CD8-positive, alpha-beta T cell (primary cell): ENCODE measurements at places on chromosomes 13 and 19.

GRCh38 chr19:29798774-29799497, 12.9 kb upstream of the CCNE1 start:
- no peak for DNase-seq

GRCh38 chr13:98890186-98890585, 87.7 kb downstream of the DOCK9 start:
- DNase-seq: no peak

DNA sequence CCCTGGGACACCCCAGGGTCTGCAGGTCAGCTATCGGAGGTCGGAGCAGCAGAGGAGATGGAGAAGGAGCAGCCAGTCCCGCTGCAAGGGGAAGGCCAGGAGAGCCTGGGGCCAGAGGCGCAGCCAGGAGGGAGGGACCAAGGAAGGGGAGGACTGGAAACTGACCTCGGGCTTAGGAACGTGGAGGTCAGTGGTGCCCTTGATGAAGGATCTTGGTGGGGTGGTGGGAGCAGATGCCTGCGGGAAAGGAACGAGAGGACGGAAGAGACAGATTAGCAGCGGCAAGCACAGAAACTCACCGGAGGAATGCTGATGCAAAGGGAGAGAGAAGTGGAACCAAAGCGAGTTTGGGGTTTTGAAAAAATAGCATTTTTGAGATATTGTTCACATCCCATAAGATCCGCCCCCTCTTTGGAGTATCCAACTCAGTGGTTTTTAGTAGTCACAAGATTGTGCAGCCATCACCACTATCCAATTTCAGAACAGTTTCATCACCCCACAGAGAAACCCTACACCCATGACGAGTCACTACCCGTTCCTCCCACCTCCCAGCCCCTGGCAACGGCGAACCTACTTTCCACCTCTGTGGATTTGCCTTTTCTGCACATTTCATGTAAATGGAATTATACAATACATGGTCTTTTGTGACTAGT, 22.1 kb downstream of the PLEKHF1 start:
- DNase-seq: no peak

GRCh38 chr19:31910224-31910623, 435.2 kb upstream of the ZNF507 start:
- no peak for DNase-seq

- no peak for DNase-seq
Observed at GRCh38 chr19:19744641-19745040, 11.7 kb upstream of the ZNF14 start.
